Activated CD4-positive, alpha-beta T cell treated with anti-CD3 and anti-CD28 coated beads for 48 hours (primary cell): ENCODE measurements at places on chromosomes 1 and 21.

GRCh38 chr1:28642056-28642846 lies 616 bp downstream of the TAF12 start:
- no peak for DNase-seq

DNA sequence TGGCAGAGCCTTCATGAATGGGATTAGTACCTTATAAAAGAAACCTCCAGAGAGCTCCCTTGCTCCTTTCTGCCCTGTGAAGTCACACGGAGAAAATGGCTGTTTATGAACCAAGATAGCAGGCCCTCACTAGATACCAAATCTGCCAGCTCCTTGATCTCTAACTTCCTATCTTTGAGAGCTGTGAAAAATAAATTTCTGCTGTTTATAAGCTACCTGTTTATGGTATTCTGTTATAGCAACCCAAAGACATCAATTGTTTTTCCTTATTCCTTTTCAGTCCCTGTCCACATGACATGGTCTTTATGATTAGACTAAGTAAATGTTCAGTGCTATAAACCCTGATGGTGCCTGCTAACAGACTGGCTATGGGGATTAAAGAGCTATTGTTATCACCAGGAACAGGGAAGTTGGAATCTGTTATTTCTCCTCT lies 9.7 kb upstream of the STIL start:
- DNase-seq = no peak

- no peak for DNase-seq
Measured at GRCh38 chr1:248843687-248844086, 5.7 kb downstream of the ZNF672 start.

GRCh38 chr1:117685936-117686806 lies 80.3 kb downstream of the TENT5C start:
- DNase-seq = no peak

GRCh38 chr1:117654493-117655219 lies 48.8 kb downstream of the TENT5C start:
- DNase-seq = no peak

- no peak for DNase-seq
Measured at GRCh38 chr1:218414060-218414728, 69.1 kb downstream of the TGFB2 start.

GRCh38 chr1:10935246-10935645 lies 77.2 kb upstream of the TARDBP start:
- DNase-seq = no peak

DNA sequence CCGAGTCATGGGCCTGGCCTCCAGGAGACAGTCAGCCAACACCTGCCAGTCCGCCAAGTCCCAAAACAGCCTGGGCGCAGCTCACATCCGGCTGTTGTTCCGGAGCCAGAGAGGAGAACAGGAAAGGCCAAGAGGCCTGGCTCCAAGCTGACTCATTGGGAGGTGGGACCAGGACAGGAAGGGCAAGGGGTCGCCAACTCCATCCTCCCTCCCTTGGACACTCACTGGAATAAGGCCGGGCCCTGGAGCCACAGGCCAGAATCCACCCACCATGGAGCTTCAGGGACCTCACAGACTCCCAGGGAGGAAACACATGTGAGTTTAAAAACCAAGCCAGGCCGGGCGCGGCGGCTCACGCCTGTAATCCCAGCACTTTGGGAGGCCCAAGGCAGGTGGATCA lies 25.1 kb upstream of the CLIC4 start:
- DNase-seq = no peak

DNA sequence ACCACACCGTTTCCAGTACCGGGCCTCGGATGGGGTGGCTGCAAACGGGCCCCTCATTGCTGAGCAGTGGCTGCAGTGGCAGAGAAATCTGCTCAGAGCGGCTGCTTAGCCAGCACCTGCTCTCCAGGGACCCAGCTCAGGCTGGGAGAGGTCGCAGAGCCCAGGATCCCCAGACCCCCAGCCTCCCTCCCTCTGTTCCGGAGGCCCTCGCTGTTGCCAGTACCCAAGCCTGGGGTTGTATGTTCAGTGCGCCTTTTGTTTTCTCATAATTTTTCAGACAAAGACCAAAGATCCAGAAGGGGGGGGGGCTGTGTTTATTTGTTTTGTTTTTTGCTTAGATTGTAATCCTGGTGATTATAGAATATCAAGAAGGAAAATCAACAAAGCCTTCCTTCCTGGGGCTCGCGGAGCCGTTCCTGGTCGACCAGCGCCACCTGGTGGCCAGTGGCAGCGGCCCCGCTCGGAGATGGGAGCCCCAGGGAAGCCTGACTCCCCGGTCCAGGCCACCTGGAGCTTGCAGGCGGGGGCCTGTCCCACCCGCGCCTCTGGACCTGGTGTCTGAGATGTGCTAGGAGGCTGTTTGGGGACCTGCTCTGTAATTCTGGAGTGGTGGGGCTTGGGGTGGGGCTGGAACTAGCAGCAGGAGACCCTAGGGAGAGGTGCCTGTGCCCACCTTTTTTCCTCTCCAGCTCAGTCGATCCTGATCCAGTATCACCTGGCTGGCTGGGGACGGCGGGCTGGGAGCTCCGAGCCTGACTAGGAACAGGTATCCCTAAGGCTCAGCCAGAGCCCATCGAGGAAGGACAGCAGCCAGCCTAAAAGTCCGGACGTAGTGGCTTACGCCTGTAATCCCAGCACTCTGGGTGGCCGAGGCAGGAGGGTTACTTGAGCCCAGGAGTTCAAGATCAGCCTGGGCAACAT lies 123.9 kb upstream of the VAMP3 start:
- peak; percentile 81 for DNase-seq

DNA sequence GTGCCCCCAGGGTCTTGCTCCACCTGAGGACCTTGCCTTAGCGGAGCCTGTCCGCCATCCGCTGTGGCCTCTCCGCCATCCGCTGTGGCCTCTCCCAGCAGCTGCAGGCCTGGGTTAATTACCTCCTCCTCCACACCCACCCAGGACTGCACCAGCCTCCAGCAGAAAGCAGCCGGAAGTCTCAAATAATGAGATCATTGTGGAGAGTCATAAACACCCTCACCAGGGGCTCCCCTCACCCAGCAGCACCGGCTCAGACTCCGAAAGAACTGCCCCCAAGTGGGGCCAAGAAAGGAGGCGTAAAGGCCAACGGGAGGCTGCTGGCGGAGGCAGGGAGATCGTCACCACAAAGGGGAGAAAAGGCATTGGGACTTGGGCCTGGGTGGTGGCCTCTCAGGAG lies 10.7 kb upstream of the GPR153 start:
- no peak for DNase-seq

DNA sequence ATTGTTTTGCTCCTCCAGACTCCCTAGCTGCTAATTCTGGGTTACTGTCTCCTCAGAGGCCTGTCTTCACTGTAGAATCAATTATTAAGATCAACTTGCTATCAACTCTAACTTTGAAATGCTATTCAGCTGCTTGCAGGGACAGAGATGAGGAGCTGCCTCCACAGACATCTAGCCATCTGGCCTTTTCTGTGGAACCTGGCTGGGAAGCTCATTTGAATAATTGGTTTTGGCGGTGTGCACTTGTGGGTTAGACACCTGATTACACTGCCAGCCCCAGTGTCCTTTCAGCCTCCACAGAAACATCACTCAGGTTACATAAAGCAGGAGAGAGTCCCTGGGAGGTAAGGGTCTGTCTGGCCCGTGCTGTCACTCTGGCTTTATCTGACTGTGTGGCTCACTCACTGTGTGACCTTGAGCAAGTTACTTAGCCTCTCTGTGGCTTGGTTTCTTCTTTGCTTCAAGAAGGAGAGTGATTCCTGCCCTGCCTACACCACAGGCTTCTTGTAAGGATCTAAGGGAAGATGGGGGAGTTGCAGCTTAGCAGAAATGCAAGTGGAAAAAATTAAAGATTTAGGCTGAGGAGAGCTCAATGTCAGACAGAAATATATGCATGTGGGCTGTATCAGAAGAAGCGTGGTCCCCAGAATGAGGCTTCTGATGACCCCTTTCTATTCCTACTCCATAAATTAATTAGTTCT lies 131.6 kb downstream of the BEND5 start:
- no peak for DNase-seq

GRCh38 chr1:204828352-204828850 lies 42.3 kb upstream of the NFASC start:
- peak; percentile 68 for DNase-seq

DNA sequence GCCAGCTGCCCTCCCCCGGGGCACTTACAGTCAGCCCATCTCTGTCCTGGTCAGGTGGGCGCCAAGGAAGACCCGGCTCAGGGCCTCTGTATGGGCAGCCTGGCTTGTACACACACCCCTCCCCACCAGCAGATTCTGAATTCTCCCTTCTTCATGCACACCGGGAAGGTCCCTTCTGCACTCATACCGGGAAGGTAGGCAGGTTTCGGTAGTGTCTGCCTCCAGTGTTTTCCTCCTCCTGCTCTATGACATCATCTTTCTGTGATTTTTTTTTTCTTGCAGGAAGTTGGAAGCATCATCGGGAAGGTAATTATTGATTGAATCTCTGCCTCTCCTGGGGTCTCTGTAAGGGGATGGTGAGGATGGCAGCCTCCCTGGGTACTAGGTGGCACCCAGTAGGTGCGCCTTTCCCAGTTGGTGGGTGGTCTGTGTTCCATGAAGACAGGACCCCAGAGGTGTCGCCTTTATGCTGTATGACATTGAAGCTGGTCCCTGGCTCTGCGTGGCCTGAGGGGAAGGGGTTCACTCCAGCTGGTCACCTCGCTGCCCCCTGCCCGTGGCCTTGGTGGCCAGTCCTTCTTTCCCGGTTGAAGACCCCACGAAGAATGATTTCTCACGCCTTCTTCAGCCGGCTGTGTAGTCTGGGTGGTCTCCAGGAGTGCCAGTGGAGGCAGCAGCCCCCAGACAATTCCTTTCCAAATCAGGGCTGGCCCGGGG lies 82.1 kb upstream of the COL6A1 start:
- DNase-seq = no peak

DNA sequence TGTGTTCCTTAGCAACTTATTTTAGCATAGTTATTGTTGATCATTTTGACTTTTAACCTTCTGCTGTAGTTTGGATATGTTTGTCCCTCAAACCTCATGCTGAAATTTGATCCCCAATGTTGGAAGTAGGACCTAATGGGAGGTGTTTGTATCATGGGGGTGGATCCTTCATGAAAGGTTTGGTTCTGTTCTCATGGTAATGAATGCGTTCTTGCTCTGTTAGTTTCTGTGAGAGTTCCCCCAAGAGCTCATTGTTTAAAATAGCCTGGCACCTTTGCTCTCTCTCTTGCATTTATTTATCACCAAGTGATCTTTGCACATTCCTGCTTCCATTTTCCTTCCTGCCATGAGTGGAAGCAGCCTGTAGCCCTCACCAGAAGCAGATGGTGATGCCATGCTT lies 372.1 kb upstream of the VAMP3 start:
- DNase-seq = no peak

GRCh38 chr1:50604580-50604979 lies 181.3 kb upstream of the DMRTA2 start:
- DNase-seq = no peak

- DNase-seq = no peak
Measured at GRCh38 chr1:8363767-8364301, 45.9 kb downstream of the SLC45A1 start.

GRCh38 chr1:227899820-227900449 lies 47.8 kb downstream of the WNT9A start:
- no peak for DNase-seq

GRCh38 chr21:46079352-46080170 lies 18.4 kb upstream of the COL6A2 start:
- DNase-seq = no peak

GRCh38 chr1:200737647-200738291 lies 924 bp upstream of the CAMSAP2 start:
- no peak for DNase-seq

DNA sequence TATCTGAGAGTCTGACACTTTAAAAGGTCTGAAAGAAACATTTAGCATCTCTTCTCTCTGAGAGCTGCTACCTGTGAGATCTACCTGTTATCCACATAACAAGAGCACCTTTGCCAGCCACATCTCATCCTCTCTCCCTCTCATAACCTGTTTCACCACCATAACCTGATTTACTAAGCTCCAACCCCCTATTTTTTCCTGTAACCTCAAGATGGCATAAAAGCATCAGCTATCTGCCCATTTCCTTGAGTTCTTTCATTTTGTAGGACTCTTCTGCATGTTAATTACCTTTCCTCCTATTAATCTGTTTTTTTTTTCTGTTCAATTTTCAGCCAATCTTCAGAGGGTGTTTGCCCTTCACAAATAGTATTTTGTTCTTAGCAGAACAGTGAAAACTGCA lies 136.5 kb upstream of the KCNK1 start:
- DNase-seq = no peak

- no peak for DNase-seq
Measured at GRCh38 chr21:43348801-43349261, 78.1 kb downstream of the SIK1 start.

DNA sequence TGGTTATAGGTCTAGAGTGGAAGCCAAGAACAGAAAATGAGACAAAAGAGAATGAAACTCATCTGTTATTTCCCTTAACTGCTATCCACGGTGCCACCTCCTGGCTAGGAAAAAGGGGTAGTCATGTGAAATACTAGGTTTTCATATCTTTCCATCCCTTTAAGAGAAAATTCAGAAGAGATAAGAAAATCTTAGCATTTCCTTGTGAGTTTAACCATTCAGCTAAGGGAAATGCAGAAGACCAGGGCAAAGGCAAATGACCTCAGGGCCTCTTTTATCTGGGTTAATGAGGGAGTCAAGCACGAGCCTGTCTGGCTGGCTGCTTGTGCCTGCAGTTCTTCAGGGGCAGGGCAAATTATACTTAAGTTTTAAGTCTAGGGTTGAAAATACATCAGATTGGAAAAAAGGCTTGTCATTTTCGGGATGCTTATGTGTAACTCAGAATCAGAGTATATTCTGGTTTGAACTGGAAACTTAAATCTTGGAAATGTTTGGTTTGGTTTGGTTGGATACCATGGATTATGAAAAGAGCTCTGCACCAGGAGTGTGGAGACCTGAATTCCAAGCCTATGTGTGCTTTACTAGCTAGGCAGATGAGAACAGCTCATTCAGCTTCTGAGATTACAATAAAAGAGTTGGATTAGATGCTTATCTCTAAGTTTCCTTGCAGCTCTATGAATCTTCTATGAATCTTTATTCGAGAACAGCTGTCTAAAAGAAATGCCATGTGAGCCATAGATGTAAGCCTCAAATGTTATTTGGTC lies 19.9 kb downstream of the NIBAN1 start:
- DNase-seq = no peak
